ENCODE measurements at places on chromosomes 2 and 18. TPM values are rescaled to one million over a fixed set of nuclear protein-coding genes. Genes with fewer than 3 reads are reported as not detected.

DNA sequence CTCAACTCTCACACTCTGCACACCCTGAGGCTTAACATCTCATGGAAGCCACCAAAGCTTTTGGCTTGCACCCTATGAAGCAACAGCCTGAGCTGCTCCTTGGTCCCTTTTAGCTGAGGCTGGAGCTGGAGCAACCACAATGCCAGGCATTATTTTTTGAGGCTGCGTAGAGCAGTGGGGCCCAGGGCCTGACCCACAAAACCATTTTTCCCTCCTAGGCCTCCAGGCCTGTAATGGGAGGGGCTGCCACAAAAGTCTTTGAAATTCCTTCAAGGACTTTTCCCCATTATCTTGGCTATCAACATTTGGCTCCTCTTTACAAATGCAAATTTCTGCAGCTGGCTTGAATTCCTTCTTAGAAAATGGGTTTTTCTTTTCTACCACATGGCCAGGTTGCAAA, 39.8 kb downstream of the CTNNA2 start:
- no peak for DNase-seq

- no peak for DNase-seq
Measured at GRCh38 chr2:18495058-18495457, 65.4 kb downstream of the RDH14 start.

- DNase-seq: no peak
Measured at GRCh38 chr18:35953688-35954087, 18.8 kb upstream of the RMP24 start.

- no peak for DNase-seq
Measured at GRCh38 chr2:108619925-108620620, 85.8 kb downstream of the LIMS1 start.

DNA sequence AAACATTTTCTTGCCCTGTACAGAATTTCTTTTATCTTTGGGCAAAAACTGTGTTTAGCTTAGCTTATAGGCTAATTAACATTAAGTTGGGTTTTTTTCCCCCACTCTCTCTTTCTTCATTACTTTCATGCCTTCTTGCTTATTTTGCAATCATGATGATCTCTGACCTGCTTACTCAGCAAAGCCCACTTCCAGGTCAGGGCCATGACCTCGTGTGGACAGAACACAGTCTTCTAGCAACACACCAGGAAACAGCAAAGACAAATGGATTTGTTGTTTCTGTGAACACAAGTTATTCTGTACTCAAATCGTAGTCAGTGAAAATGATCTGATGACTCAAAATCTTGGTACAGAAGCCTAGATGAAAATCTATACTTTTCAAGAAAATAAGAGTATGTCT, 60.7 kb downstream of the SPATS2L start:
- no peak for DNase-seq

- DNase-seq: no peak
Measured at GRCh38 chr2:213220967-213221603, 63.2 kb upstream of the SPAG16 start.

DNA sequence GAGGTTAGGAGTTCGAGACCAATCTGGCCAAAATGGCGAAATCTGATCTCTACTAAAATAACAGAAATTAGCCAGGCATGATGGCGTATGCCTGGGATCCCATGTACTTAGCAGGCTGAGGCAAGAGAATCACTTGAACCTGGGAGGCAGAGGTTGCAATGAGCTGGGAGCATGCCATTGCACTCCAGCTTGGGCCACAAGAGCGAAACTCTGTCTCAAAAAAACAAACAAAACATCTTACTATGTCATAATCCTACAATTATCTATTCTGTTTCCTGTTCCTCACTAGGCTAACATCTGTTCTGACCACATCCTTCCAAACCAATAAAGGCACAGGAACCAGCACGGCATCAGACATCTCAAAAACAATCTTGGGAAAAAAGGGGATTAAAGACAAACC, 361.8 kb upstream of the UBE2E3 start:
- DNase-seq: no peak

DNA sequence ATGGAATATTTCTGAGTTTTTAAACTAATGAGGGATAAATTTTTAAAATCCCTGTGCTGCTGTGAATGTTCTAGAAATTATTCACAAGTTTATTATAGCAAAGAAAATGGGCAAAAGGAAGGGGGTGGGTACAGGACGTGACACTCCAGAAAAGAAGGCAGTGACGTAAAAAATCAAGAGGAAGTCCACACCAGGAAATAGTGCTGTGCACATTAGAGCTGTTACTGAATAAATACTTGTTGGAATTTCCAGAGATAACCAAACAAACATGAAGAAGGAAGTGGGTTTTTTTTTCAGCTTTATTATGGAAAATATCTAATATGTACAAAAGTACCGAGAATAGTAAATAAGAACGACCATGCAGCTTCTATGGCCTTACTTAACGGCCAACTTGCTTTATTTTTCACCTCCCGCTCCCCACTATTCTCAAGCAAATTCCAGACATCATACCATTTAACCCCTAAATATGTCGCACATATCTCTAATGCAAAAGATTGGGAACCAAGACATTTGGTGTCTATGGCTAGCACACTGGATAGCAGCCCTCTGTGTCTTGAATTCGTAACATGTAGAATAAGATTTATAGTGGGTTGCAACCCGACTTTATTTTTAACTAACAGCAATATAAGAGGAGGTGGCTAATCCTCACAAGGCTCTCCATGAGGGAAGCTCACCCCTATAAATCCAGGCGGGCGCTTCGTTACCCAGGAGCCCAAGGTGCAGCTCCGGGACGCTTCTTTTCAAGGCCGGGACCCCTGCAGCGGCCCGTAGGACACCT, 580 bp upstream of the NDUFV2 start:
- peak; percentile 72 for DNase-seq

DNA sequence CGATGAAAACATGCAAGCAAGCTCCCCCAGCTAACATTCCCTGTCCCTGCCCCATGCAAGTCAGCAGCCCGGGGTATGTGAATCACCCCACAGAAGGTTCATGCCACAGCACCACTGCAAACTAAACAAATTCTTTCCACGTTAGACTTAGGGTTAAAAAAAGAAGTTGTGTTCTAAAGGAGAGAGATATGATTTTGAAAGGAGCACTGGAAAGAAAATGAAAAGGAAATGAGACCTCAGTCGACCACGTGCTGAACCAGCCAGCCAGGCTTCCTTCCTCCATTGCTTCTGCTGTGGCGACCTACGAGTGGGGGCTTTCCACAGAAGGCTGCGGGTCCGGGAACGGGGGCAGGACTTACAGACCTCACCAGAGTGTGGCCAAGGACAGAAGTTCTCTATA, 52.0 kb downstream of the ARL4C start:
- peak; percentile 67 for DNase-seq

GRCh38 chr2:36478332-36478738, 119.6 kb downstream of the FEZ2 start:
- DNase-seq: no peak

DNA sequence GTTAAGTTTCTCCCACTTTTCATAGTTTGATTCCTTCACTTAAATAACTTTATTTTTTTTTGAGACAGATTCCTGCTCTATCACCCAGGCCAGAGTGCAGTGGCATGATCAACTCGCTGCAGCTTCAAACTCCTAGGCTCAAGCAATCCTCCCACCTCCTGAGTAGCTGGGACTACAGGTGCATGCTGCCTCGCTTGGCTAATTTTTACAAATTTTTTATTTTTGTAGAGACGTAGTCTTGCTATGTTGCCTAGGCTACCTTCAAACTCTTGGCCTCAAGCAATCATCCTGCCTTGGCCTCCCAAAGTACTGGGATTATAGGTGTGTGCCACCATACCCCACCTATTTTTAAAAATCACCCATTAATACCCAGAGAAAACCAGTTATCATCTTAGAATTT, 14.2 kb upstream of the WIPF1 start:
- DNase-seq: no peak

- DNase-seq: no peak
Measured at GRCh38 chr18:50410008-50410407, 35.2 kb downstream of the SKA1 start.

DNA sequence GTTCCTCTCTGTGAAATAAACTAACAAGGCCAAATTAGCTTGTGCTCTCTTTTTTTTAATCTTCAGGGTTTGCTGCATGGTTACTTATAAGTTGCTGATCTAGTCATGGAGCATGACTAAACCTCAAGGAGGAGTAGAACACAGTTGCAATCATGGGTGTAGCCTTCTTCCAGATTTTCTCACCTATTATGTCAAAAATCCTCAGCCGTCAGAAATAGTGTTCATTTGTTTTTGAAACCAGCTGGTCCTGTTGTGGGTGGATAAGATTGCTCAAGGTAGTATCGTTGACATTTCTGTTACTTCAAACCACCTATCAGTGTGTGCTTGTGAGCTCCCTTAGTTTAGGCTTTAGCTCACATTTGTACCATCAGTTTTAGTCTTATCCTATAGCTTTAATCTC, 11.2 kb downstream of the RELCH start:
- DNase-seq: no peak

GRCh38 chr18:13524054-13524453, 202.3 kb downstream of the FAM210A start:
- DNase-seq: no peak

- DNase-seq: no peak
Measured at GRCh38 chr2:241866790-241867645, 2.5 kb upstream of the RTP5 start.

GRCh38 chr2:32611366-32611765, 16.5 kb upstream of the TTC27 start:
- no peak for DNase-seq

DNA sequence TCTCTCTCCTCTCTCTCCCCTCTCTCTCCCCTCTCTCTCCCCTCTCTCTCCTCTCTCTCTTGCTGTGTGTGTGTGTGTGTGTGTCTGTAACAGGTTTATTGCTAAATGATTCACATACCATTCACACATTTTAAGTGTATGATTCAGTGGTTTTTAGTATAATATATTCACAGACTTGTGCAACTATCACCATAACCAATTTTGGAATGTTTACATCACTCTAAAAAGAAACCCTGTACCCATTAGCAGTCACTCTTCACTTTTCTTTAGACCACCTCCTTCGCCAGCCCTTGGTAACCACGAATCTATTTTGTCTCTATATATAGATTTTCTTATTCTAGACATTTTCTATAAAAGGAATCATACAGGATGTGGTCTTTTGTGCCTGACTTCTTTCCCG, 11.4 kb downstream of the THNSL2 start:
- no peak for DNase-seq

DNA sequence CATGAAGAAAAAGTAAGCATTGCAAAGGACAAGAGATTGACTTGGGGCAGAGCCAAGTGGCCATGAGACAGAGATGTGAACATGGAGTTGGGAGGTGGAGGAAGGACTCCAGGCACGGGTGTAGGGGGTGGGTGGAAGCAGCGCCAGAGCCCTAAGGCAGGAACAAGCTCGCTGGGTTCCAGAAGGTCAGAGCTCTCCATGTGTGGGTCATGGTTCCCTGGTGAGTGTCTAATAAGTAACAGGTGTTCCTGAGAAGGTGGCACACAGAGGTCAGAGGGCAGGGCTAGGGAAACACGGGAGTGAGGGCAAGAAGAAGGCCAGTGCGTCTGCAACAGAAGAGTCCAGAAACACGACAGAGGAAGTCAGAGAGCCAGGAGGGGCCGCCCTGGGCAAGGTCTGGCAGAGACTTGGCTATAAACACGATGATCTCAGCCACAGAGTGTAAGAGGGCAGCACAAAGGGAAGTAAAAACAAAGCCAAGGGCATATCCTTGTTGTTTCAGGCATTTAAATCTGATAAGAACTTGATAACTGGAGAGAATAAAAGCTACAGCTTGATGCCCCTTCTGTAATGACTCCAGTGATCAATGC, 260.8 kb downstream of the TGIF1 start:
- no peak for DNase-seq

GRCh38 chr2:199348871-199349270, 108.9 kb downstream of the SATB2 start:
- no peak for DNase-seq

DNA sequence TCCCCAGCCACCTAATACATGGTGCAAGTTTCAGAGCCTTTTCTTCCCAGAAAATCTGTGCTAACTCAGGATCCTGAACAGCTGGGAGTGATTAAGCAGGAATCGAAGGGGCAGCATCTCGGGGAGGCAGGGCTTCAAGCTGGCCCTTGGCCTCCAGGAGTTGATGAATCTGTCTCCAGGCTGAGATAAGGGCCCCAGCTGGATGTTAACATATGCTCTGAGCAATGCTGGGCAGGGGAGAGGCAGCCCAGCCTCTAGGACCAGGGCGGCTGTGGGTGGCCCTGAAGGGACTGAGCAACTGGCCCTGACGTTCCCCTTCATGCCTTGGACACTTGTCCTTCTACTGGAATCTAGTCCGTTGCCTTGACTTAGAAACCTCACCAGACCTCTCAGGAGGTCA, 84.1 kb upstream of the EPC2 start:
- DNase-seq: no peak

DNA sequence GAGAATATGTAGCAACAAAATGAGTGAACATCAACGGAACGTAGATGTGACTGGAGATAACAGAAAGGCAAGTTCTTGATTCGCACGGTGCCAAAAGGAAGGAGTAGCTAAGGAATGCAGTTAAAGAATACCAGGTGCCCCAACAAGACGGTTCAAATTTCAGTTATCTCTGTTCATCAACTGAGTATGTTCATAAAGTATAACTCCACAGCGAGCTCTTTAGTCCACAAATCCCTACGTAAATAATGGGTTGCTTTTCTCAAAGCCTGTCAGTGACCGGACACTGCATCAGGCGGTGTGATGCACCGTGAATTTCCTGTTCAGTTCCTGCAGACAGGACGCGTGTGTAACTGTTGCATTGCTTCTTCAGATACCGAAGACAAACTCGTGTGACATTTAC, 91.8 kb downstream of the NOL10 start:
- no peak for DNase-seq

DNA sequence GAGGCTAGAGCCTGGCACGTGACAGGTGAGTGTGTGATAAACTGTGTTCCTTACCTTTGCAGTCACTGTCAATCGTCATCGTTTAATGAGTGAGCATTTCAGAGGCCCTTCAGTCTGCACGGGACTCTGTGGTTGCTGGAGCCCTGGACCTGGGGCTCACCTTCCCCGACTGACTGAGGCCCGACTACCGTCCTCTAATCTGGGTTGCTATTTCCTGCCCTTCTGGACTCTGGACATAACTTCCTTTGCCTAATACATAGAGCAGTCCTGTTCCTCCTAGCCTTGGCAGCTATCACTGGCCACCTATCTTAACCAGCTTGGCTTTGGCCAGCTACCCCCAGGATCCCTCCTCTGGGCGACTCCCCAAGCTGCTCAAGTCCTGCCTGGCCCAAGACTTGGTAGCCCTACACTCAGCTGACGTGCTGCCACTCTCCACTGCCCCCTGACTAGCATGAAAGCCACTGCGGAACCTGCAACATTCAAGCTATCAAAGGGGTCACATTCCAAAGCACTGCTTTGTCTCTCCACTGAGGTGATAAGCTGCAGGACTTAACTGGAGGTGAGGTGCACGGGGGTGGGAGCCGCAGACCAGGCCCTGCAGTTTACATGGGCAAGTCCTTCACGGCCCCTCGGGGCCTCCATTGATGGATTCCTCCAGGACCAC, 11.1 kb upstream of the RAB17 start:
- DNase-seq: no peak

GRCh38 chr18:12376034-12376753, 833 bp downstream of the AFG3L2 start:
- peak; percentile 8 for DNase-seq

NAT8 gene
- total RNA-seq: not detected

TMEM169 gene
- total RNA-seq: 5.0 TPM

RGPD3 gene
- 0.32 TPM for total RNA-seq

ALPP gene
- total RNA-seq: 0.24 TPM

PHLPP1 gene
- total RNA-seq: 8.1 TPM

RGPD4 gene
- not detected for total RNA-seq

FLACC1 gene
- total RNA-seq: 3.2 TPM

All from naive thymus-derived CD4-positive, alpha-beta T cell (primary cell).